ENCODE measurements at places on chromosomes 4 and X.

DNA sequence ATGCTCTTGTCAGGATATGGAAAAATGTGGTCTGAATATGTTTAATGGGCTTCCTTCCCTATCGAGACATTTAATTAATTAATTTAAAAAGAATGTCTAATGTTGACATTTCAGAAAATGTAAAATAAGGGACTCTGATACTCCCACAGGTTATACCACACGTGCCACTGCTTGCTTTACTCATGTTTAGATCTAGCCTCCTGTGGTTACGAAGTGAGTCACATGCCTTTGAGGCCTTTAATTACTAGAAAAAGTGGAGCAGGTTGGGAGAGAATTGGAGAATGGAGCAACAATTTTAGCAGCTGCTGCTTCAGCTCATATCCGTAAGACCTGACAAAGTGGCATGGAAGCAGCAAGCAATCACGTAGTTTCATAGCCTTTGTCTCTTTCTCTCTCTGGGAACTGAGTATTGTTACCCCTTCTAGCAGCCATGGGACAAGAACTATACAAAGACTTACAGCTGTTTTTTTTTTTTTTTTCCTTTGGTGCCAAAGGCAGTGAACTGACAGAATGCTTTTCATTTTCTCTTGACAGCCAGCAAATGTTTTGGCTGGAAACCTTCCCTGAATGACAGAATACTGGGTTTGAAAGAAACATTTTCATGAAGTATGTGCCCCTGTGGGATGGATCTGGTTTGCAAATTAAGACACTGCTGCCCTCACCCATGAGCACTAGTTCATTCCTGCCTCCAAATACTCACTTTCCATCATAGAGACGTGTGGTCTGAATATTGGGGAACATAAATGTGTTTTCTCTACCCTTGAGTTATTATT lies 355.1 kb upstream of the PABPC5 start:
- DNase-seq: peak; percentile 0

- no peak for DNase-seq
Observed at GRCh38 chr4:120865985-120866384, 56.5 kb downstream of the PRDM5 start.

DNA sequence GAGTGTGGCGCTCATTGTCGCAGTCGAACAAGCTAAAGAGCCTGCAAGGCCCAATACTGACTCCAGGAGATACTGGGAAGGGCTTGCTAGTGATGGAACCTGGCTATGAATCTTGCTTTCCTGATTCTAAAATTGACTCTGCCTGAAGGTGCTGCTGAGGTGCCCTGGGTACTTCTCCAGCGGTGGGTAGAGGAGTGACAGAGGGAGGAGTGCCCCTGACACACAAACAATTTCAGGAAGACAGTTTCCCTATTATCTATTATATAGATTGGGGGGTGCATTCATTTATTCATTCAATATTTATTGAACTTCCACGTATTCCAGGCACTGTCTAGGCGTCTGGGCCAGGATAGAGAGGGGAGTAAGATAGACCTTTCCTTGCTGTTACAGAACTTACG lies 339.2 kb upstream of the GATB start:
- no peak for DNase-seq

DNA sequence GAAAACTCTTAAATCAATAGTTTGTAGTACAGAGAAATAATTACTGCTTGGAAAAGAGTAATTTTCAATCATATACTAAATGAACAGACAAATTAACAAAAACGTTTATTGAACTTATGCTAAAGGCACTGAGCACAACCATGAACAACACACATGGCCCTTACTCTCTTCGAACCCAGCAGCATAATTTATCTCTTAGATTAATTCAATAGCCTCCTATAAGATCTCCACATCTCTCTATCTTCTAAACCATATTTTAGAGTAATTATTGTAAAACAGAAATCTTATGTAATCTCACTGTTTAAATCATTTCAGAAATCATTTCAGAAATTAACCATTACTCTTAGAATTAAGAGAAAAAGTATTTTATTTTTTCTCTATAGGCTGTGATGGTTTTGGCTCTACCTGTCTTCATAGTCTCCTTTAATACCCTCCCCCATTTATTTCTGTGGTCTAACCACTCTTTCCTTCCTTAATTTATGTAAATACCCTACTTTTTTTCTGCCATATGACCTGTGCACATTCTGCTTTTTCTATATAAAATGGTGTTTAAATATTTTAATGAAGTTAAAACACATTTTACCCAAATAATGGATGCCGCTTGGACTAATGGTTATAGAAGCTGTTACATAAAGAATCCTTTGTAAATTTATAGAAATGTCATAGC lies 218.5 kb downstream of the CCSER1 start:
- no peak for DNase-seq

DNA sequence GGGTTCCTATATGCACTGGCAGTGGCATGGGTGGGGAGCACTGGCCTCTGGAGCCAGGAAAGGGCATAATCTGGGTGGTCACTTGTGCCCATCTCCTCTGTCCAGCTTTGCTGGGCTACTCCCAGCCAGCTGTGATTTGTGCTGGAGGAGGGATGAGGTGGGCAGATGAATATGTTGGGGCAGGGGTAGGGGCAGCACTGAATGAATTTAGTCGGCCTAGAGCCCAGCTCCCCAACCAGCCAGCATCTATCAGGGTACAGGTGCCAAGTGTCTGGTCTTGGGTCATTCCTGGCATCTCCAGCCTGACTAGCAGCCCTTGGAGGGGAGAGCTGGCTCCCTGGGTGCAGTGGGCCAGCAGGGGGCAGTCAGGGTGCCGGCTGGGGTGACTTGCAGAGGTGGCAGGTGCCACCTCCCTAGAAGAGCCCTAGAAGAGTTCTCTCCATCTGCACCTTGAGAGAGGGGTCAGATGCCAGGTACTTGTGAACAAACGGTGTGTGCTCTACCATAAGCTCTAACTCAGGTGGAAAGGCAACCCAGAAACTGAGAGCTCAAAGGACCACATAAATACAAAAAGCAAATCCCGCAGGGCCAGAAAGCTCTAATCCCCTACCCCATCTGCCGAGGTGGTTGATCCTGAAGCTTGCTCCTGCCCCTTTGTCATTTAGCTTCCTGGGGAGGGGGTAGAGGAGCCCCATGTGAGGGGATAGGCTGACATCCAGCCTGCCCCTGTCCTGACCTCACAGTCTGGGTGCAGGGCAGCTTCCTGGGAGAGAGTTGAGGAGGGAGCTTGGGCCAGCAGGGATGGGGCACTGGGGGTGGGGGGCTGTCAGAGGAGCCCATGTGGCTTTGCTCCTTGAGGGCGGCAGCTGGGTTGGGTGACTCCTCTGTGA lies 2.2 kb downstream of the SORCS2 start:
- peak; percentile 65 for DNase-seq

- no peak for DNase-seq
Observed at GRCh38 chrX:103513476-103514108, 5.7 kb downstream of the RAB40A start.

- no peak for DNase-seq
Observed at GRCh38 chr4:54626113-54626512, 31.6 kb upstream of the KIT start.

- no peak for DNase-seq
Observed at GRCh38 chrX:48782795-48783194, 3.6 kb upstream of the GATA1 start.

- DNase-seq: no peak
Observed at GRCh38 chr4:117941611-117942010, 92.7 kb upstream of the NDST3 start.

- no peak for DNase-seq
Observed at GRCh38 chr4:91288702-91289311, 1015.0 kb upstream of the GRID2 start.

- DNase-seq: no peak
Observed at GRCh38 chrX:30278365-30278764, 30.8 kb downstream of the NR0B1 start.

DNA sequence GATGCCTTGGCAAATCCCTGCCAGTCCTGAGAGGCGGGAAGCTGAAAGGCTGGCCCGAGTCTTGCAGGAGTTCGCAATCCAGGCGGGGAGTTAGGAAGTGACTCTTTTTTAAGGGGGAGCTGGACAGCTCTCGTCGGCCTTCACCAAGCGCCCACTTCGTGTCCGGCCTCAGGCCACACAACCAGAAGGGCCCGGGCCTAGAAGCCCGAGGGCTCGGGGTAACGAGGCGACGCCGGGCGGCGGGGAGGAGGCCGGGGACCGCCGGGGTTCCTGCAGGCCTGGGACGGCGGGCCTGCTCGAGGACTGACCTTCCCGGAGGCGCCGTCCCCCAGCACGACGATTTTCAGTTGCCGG lies 395 bp downstream of the RAB28 start:
- peak; percentile 55 for DNase-seq

DNA sequence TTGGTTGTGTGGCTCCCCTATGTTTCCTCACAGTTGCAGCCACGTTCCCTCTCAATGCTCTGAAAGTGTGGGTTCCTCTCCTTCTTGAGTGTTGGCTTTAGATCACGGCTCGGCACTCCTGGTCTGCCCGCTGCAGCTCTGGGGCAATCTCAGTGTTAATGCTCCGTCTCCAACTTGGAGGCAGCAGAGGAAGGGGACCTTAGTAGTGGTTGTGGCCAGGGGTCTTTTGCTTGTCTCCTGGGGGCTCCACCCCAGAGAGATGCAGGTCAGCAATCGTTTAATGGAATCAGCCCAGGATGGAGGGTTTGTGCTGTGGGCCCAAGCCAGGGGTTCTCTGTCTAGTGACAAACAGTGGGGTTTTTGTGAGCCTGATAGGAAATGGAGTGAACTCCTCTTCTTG lies 849.4 kb upstream of the DIAPH2 start:
- DNase-seq: no peak

DNA sequence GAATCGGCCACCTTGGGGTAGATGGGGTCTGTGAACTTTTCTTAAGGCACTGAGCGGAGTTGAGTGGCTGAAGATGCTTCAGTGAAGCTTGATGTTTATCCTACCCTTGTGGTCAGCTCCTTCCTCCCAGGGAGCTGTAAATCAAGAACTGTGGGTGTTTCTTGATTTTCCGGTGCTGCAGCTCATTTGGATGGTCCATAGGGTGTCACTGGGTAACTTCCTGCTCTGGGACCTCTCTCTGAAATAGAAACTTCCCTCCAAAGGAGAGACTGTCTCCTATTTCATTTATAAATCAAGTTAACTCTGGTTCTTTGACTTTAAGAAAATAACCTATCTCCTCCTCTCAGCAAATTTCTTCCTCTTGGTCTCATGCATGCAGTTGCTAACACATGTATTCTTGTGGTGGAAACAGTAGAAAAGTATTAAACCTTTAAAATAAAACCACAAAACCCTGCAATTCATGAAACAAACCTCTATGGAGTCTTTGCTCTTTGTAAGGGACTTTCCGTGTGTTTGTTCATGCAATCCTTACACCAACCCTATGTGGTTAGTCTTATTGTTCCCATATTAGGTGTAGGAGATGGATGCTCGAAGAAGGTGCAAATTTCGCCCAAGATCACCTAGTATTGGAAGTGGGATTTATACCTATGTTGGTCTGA lies 110.3 kb downstream of the SHROOM3 start:
- DNase-seq: no peak

DNA sequence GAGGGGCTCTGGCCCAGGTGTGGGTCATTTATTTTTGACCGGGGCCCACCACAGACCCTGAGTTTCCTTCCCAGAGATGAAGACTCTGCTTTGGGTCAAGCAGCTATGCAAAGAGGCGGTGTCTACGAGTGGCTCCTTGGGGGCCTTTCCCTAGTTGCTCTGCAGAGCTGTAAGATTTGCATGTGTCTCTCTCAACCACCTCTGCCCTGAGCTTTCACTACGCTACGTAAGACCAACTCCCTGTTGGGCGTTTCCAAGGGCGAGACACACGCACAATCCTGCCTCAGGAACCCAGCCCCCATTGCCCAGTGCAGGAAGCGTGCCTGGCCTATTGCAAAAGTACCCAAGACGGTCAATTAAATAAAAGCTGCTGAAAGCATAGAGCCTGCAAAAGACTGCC lies 10.0 kb upstream of the ANOS1 start:
- DNase-seq: no peak

DNA sequence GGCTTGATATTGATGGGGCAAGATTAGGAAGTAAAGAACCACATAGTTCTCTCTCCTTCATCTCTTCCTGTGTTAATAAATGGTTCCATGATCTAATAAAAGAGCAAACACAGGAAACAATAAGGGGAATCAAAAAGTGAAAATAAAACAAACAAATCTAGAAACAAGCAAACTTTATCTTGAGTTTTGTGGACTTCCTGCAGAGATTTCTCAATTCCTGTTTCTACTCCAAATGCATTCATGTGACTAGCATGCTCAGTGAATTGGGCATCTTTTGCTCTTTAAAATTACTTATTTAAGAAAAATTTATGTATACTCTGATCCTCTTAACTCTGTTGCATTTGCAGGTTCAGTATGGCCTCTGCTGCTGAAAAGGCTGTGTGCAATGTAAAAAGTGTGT lies 682.0 kb downstream of the KCTD8 start:
- no peak for DNase-seq

DNA sequence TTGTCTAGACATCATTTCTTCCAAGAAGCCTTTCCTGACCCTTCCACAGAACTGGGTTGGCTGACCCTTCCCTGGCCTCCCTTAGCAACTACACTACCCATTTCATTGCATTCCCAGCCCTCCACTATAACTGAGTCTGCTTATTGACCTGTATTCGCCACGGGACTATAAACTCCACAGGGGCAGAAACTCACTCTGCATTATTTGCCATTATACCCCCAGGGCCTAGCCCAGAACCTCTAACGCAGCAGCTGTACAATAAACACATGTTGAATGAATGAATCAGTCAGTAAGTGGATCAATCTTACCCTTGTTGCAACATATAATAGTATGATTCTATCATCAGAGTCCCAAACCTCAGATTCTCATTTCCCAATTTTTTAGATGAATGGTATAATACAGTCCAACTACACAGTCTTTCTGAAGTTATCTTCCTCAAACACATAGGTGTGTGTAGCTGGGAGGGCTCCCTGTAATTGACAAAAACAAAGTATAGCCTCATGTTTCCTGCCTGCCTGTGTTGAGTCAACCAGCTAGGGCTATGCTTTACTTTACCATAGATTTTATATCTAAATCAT lies 209.3 kb downstream of the CHIC2 start:
- no peak for DNase-seq

- DNase-seq: no peak
Observed at GRCh38 chrX:97398030-97398551, 514.4 kb downstream of the RPA4 start.

DNA sequence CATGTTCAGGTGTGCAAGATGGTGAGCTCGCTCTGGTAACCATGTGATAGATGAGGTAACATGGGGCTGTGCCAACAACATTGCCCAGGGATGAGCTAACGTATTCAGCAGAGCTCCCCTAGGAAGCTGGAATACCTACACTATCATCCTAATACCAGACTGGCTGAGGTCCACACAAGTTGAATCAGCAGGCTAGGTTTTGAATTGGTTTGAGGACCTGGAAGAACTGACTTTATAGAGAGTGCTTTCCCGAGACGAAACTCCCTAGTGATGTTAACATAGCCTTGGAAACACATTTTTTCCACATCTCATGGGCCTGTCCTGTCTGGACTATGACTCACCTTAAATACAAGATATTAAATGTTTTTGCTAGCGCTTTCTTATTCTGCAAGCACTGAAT lies 56.7 kb downstream of the IGFBP7 start:
- DNase-seq: no peak

- DNase-seq: no peak
Observed at GRCh38 chr4:90137555-90137954, 10.4 kb downstream of the CCSER1 start.

GRCh38 chrX:44568196-44568595 lies 25.5 kb upstream of the FUNDC1 start:
- DNase-seq: no peak

- DNase-seq: no peak
Observed at GRCh38 chr4:145852256-145852839, 86.3 kb downstream of the ZNF827 start.
